ENCODE measurements at places on chromosomes 7 and 10.
A peak's percentile ranks its signal among the peaks of the same experiment; 100 is the strongest.

DNA sequence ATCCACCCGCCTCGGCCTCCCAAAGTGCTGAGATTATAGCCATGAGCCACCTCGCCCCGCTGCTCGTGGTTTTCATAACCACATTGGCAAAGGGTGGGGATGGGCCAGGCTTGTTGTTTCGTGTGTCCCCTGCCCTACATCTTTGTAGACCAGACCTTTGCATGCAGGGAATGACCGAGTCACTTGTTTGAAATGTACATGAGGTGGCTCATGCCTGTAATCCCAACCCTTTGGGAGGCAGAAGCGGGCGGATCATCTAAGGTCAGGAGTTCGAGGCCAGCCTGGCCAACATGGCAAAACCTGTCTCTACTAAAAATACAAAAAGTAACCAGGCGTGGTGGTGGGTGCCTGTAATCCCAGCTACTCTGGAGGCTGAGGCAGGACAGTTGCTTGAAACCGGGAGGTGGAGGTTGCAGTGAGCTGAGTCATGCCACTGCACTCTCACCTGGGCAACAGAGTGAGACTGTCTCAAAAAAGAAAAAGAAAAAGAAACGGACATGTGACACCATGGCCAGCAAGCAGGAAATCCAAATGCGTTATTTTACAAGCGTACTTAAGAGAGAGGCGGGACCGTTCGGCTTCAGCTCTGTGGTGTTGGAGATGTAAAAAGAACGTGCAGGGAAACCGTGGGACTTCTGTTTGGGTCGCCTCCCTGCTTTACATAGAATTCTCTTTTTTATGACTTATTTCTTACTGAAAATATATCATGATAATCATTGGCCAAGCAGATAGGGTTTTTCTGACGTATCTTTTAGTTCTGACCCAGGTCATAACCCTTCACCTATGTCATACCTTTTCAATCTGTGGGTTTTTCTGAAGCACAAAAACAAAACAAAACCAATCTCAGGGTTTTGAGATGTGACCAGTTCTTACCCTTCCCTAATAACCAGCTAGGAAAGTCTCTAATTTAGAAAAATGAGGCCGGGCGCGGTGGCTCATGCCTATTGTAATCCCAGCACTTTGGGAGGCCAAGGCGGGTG is 45.1 kb downstream of the WIPI2 start:
- DNase-seq = peak; percentile 38

DNA sequence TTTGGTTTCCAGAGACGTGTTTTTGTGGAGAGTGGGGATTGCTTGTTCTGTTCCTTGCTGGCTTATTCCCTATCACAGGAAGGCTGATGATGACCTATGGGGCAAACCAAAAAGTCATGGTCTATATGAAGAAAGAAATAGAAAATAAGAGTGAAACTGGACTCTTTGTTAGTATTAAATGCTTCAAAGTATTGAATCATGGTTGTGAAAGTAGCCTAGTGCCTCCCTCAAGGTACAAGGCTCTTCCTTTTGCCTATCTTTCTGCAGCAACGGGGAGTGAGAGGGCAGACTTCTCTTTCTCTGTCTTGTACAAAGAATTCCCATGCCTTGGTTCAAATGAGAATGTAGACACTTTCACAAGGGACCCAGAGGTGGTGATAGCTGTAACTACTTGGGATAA is 9.0 kb downstream of the MEST start:
- DNase-seq = no peak

DNA sequence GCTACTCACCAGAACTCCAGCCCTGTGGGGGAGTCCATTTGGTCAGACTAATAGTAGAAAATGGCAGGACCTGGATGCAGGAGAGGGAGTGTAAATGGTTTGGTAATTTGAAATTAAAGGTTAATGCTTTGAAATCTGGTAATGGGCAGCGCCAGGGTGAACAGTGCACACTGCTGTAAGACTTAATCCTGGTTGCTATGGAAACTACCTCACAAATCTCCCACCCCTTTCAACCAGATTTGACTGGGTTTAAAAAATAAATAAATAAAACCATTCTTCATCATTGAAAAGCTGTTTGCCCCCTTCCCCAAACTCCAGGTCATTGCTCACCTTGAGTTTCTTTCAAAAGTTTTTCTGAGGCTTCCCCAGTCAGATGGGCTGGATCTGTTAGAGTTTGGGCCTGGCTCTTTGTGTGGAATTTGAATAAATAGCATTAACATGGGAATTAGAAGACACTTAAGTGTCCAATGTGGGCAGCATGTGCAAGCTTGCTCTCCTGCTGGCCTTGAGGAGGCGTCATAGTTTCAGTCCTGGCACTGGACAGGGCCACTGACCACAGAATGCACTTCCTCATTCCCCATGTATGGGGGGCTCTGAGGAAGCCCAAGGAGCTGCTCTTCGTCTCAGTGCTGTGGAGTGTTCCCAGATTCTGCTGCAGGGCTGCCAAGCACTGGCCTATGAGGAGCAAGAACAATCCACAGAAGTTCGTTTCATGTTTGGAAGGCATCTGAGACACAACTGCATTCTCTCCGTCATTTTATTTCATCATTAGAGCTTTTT is 90.7 kb downstream of the LRRC4 start:
- peak; percentile 45 for DNase-seq

DNA sequence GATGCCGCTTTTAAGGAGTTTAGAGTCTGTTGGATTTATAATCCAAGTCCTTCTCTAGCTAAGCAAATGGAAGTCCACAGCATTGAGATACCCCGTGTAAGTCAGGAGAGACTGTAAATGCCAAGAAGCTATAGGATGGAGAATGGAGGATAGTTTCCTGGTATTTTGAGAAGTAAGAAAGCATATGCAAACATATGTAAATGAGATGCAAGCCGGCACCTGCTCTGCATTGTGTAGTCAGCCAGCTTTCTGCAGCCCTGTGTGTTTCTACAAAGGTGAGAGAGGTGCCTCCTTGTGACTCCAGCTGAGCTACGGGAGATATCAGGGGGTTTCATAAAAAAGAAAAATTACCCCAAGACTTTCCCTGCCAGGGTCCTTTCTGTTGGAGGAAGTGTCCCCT is 176.3 kb downstream of the RPS24 start:
- no peak for DNase-seq

DNA sequence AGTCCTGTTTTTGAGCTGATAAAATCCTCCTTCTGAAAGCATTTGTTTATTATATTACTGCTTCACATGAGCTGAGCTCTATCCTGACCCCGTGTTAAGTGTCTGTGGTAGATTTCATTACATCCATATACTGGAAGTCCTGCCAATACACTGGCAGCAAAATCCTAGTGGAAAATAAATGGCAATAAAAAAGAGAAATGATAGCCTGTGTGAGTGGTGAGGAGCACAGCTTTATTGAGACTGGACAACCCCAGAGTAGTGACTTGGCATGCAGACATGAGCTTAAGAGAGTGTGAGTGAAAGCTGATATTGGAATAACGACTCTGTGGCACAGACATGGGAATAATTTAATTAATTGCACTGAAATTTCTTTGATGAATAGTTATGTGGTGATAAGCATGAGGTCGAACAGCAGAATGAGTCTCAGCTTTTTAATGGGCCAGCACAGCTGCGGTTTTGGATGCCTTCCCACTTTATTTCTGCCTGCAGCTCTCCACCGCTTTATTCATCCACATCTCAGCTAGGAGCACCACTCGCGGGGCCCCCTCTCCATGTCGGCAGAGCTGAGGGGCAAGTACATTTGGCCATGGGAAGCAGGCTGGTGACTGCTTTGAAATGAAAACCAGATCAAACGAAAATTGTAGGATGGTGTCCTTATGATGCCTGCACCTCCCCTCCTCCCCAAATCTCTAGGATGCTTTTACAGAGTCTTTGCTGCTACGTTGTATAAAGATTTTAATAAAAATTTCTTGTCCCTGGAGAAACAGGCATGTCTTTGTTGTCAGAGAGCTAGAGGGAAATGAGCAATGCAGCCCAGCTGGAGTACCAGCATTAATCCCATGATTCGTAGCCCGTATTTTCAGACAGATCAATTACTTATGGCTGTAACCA is 494.3 kb downstream of the AUTS2 start:
- peak; percentile 95 for DNase-seq

DNA sequence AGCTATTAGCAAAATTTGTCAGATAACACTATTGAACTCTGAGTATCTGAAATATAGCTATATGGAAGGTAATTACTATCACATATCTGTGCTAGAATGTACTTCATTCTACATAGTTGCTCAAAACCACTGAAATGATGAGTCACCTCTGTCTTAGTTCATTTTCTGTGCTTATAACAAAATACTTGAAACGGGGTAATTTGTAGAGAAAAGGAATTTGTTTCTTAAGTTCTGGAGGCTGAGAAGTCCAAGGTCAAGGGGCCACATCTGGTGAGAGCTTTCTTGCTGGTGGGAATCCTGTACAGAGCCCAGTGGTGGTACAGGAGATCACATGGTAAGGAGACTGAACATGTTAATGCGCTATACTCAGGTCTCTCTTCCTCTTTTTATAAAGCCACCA is 41.9 kb upstream of the TNKS2 start:
- DNase-seq = peak; percentile 55

DNA sequence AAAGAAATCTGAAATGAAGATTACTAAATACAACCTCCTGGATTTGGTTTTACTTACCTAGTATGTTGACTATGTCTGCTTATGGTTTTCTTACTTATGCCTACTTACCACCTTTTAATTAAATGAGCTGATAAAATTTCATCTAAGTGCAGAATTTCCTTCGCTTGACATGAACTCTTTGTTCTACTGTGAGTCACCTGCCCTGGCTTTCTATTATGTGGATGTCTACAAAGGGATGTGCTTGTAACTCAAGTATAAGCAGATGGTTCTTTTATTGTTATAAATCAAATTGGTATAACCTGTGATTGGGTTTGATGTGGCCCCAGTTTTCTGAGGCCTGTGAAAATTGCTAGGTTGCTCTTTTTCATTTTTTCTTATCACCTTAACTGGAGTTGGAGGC is 389.1 kb upstream of the ANKRD30A start:
- DNase-seq = peak; percentile 15

GRCh38 chr7:53351681-53352080 is 316.2 kb downstream of the POM121L12 start:
- DNase-seq = no peak
